ENCODE measurements at places on chromosomes 16 and 17.

DNA sequence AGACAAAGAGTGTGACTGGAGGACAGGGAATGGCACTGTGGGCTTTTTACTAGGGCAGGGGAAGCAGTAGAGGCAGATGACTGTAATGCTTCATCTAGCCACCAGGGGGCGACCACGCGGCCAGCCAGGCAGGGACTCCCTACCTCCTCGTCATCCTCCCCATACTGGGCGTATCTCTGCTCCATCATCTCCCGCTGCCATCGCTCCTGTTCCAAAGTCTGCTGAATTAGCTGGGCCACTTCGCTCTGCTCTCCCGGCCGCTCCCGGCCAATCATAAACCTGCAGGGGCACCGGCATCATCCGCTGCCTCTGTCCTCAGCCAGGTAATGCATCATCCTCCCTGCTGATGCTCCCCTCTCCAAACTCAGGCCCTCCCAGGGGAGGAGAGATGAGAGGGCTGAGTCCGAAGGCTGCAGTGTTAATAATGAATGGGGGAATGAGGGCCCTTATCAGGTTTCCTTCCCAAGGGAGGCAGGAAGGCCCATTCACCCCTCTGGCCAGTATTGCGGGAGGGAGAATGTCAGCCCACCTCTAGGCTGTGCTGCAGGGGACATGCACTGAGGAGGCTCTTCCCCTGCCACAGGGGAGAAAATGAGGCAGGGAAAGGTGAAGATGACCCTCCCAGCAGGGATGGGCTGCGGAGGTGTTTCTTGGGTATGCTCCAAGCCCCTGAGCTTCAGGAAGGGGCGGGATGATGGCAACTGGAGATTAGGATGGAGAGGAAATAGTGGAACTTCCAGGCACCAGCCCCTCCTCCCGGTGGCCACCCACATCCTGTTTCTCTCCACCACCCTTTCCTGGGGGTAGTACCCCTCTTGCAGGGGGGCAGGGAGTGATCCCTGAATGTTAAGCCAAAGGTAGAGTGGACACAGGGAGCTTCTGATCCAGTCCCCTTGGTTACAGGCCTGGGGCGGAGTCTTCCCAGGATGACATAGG, 10.3 kb upstream of the SAMD14 start:
- no peak for DNase-seq

DNA sequence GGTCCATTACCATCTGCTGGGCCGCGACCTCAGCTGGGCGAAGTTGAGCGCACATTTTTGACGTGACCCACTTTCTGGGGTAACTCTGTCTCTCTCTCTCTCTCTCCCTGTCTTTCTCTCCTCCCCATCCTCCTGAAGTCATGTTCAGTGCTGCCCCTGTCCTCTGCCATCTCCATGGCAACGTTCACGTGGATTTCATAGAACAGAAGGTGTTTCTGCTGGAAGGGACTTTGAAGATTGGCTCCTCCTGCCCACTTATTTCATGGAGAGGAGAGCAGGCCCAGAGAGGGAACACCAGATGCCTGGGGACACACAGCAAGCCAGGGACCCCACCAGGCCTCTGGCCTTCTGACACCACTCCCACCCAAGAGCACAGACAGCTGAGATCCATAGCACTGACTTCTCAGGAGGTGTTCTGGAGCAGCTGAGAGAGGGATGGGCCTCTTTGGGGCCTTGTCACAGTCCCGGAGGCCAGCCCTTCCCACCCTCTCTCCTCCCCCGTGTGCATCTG, 4.2 kb upstream of the CCNF start:
- no peak for DNase-seq

DNA sequence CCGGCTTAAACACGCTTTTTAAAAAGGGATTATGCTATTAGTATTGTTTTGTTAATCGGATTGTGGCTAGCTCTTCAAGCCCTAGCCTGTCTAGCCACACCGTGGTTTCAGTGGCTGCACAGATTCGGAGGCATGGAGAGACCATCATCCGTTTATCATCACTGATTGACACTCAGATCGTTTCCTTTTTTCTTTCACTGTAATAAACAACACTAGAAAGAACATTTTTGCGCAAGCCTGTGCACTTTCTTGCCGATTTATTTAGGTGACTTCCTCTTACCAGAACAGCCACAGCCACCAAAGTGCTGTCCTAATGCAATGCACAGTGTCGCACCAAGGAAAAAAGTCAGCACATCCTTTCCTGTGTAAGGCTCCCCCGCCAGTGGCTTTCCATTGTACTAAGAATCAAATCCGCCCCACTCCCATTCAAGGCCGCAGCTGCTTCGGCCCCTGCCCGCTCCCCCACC, 78.2 kb downstream of the CRISPLD2 start:
- no peak for DNase-seq

DNA sequence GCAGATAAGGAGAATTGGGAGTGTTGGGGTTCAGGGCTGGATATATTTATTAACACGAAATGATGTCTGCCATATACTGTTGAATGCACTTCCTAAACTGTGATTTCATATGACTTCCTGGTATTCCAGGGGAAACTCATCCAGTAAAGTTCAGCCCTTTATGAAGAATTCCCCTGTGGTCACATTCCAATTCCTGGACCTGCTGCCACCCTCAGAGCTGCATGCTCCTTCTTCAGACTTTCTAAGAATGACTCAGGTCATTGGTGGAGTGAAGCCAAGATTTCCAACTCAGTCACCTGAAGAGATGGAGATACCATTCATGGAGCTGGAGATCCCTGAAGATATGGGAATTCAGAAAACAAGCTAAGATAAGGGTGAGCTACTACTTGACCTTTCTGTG, 114.2 kb upstream of the TMEM97 start:
- DNase-seq, result no peak

GRCh38 chr17:50018909-50019308, 23.9 kb upstream of the DLX3 start:
- no peak for DNase-seq

DNA sequence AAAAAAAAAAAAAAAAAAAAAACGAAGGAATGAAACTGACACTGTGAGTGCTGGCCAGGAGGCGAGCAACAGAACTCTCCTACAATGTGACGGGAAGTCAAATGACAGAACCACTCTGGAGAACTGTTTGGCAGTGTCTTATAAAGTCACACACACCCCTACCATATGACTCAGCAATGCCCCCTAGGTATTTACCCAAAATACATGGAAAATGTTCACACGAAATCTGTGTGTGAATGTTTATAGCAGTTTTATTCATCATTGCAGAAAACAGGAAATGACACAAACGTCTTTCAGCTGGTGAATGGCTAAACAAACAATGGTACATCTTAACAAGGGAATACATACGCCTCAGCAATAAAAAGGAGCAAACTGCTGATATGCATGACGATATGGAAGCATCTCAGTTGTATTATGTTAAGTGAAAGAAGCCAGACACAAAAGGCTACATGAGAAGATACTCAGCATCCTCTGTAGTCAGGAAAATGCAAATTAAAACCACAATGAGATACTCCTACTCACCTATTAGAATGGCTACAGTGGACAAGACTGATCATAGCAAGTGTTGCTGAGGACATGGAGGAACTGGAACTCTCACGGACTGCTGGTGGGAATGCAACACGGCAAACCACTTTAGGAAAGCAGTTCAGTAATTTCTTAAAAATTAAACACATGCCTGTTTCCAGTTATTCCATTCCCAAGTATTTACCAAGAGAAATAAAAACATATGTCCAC, 74.7 kb downstream of the TBC1D16 start:
- no peak for DNase-seq

DNA sequence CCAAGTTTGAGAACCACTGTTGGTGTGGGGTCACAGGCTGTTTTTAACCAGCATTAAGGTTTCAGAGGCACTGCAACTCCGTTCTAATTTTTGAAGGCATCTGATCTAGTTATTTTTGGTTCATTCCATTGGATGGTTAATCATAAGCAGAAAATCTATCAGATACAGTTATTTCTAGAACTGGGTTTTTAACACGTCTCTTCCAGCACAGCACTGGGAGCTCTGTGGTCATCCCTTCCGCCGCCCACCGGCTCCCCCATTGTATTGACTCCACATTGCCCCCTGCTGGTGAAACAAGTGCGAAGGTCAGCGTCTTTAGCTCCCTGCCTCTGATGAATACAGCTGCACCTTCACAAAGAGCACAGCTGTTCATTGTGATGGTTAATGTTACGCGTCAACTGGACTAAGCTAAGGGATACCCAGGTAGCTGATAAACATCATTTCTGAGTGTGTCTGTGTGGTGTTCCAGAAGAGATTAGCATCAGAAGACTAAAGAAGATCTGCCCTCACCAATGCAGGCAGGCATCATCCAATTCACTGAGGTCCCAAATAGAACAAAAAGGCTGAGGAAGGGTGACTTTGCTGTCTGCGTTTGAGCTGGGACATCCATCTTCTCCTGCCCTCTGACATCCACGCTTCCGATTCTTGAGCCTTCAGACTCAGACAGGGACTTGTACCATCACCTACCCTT, 8.5 kb downstream of the CCL18 start:
- DNase-seq, result no peak

DNA sequence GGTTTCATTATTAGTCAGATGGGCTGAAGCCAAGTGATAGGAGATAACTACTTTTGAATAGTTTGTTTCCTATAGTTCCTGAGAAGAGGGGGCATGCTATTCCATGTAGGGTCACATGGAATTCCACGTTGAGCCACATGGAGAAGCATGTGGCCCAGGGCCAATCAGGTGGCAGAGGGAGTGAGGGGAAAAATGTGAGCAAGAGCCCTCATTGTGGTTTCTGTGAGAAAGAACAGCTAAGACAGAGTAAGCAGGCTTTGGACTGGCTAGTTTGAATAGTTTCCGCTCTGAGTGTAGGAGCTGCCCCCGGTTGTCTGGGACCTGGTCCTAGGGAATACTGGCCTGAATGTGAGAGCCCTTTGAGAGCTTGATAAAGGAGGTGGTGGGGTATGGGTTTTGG, 69.9 kb upstream of the CNTNAP4 start:
- DNase-seq, result no peak

- DNase-seq, result no peak
Observed at GRCh38 chr16:66923866-66924265, 1.5 kb downstream of the RRAD start.

GRCh38 chr17:2083613-2084035, 28.7 kb downstream of the HIC1 start:
- DNase-seq, result no peak

GRCh38 chr17:78781104-78781892, 775 bp downstream of the CYTH1 start:
- no peak for DNase-seq

- DNase-seq, result peak; percentile 49
Observed at GRCh38 chr17:35242805-35243560, at the start of gene SLFN5. Gene SLFN5 (plus strand): TSS chr17:35243072. CDS start chr17:35258691, 15,619 bp downstream.

GRCh38 chr16:57525761-57526160, 10.6 kb downstream of the CCDC102A start:
- no peak for DNase-seq

GRCh38 chr17:38544175-38544838, 61.4 kb downstream of the SRCIN1 start:
- DNase-seq, result no peak

DNA sequence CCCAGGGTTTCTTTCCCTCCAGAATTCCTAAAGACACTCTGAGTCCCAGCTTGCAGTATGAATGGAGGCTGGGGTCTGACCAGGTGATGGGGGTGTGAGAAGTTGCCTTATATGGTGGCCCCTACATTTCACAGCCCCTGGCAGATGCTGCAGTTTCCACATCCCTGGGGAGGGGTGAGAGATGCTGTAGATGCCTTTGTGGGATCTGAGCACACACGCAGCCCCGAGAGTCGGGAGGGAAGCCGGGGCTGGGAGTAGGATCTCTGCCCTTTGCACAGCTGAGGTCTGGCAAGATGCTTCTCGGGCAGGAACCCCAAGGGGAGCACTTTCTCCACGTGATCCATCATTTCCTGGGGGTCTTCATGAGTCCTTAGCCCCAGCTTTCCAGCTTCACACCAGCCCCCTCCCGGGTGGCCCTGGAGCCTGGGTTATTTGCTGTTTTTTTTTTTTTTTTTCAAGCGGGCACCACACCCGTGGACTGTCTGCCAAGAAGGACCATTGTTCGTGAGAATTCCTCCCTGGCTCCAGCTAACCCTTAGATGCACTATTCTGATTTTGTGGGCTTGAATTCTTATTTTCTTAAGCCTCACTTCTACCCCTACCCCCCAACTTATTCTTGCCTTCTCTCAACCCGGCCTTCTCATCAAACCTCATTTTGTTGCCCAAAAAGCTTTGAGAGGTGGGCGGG, 50.6 kb downstream of the NTN1 start:
- DNase-seq, result no peak

DNA sequence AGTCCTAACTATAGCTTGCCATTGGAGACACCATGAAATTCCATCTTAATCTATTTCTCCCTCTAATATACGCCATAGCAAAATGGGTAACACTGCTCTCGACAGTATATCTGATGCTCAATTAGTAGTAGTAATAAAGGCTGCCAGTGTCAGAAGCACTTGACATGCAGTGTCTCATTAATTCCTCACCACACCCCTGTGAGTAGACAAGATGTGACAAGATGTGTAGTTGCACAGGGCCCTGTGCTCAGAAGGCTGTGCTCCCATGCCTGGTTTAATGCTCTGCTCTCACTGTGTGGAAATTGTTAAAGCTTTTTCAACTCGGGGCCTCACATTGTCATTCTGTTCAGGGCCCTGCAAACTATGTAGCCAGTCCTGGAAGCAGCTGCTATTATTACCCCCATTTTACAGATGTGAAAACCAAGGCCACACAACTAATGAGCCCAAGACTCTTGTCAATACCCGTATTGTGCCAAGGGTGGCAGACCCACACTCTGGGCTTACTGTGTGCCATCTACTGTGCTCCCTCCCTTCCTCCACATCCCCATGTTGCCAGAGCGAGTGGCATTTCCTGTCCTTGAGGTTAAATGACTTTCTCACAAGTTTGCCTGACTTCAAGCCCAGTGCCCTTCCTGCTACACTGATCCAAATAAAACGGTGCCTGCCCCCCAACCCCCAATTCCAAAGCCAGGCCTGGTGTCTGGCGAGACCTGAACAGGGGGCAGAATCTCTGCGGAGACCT, 287.3 kb upstream of the CCL2 start:
- DNase-seq, result no peak

DNA sequence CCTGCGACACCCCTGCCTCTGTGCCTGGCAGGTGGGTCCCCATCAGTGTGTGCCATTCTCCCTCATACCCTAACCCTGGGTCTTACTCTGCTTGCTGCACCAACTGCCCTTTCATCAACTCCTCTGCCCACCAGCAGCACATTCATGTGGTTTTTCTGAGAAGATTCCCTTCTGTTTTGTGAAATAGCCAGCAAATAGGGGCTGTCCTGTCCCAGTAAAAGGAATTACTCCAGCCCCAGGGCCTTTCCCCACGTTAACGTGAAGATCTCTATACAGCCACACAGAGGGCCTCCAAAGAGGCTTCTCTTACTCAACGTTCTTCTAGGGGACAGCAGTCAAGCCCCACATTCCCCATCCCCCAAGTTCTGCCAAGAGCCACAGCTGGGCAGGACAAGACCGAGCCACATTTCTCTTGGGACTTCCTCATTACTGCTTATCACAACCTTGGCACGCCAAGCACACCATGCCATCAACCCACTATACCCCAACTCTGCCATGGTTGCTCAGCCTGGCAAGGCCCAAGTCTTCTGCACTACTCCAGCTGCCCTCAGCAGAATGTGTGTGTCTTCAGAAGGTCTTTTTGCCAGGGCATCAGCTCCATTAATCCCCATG, 18.7 kb upstream of the CCL2 start:
- no peak for DNase-seq

GRCh38 chr17:69314246-69315065, 12.5 kb downstream of the ABCA5 start:
- no peak for DNase-seq

GRCh38 chr17:83194186-83194561, 114.8 kb downstream of the METRNL start:
- no peak for DNase-seq

- no peak for DNase-seq
Observed at GRCh38 chr17:17001874-17002520, 30.1 kb upstream of the TNFRSF13B start.

GRCh38 chr17:36193216-36193775, 3.3 kb downstream of the CCL3L1 start:
- DNase-seq, result no peak

GRCh38 chr17:60528828-60529227, 2.8 kb upstream of the APPBP2 start:
- DNase-seq, result no peak

Measured in GM04503 (cell line).